T-helper 22 cell (primary cell): ENCODE measurements at places on chromosomes 4 and X.

GRCh38 chrX:125681507-125681906 is 361.8 kb downstream of the TEX13C start:
- DNase-seq = no peak

DNA sequence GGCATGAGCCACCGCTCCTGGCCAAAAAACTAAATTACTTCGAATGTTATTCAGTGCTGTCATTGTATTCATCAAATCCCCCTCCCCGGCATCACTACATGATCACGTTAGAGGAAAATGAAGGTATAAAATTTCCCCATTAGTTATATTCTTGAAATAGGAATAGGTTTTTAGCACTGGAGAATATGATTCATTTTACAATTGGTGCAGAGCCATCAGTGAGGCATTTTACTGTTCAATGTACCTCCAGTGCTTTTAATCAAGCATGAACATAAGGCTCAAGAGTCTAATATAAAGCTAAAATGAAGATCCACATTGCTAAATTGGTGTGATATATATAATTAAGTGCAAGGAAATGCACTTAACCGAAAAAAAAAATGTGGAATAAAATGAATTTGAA is 18.3 kb downstream of the KLF3 start:
- no peak for DNase-seq

DNA sequence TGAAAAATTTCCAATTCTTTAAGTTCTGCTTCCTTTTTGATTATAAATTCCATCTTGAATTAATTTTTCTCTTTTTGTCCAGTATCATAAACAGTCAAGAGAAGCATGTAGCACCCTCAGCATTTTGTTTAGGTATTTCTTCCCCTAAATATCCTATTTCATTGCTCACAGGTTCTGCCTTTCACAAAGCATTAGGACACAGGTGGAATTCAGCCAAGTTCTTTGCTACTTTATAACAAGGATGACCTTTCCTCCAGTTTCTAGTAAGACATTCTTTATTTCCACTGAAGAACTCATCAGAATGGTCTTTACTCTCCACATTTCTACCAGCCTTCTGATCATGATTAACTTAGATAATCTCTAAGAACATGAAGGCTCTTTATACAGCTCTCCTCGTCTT is 7.4 kb downstream of the SLC9B1 start:
- no peak for DNase-seq

DNA sequence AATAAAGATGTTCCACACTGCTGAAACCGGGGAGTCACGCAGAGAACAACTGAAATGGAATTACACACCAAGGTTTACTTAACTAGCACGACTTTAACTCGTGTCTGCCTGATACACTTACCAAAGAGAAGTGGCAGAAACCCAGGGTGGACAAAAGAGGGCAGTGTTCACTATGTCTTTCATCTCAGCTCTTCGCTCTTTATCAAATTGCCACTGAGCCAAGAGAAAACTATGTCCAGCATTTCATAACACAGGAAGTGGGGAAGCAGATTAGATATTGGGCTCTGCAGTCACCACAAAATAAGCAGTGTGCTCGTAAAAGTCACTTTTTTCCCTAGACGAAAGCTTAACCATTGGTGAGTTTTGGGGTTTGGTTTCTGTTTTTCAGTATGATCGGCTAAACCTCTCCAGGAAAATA is 155.7 kb downstream of the CHIC2 start:
- no peak for DNase-seq

GRCh38 chr4:60805500-60806313 is 394.4 kb upstream of the ADGRL3 start:
- no peak for DNase-seq

GRCh38 chr4:52372747-52373146 is 286.4 kb downstream of the USP46 start:
- DNase-seq = no peak

DNA sequence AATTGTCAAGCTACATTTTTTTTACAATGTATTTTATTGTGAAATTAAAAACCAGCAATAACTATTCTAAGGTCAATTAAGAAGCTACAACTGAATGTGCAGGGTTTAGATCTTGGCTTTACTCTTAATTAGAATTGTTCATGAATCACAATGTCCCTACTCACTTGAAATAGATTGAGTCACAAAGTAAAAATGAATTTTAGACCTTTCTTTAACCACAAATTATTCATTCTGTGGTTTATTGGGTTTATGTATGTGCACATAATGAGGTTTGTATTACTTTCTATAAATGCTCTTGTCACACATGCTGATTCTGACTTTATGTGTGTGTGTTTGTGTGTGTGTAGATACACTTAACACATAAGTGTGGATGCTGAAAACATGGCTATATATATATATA is 647.0 kb upstream of the AADAT start:
- DNase-seq = no peak

DNA sequence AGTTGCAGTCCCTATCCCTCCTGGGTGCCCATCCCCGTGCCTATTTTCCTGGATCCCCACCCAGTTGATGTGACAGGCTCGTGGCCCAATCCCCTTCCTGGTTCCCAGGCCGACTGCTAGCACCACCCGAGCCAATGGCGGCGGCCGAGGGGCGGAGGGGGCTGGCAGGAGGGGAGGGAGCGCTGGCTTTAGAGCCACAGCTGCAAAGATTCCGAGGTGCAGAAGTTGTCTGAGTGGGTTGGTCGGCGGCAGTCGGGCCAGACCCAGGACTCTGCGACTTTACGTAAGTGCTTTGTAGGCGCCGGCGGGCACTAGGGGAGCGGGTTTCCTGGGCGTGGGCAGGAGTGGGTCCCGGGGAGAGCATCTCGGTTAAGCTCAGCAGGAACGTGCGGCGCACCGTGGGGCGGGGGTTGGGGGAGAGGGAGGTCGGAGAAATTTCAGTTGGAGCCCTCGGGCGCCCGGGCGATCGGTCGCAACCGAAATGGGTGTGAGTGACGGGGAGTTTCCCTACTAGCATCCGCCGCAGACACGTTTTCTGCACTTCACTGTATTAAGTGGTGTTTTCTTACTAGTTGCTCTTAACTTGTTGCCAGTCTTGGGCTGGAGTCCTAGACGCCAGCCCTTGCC is at the start of gene PLS3:
Gene PLS3 (plus strand): TSS at position 197 of the 627 bp plus-strand sequence. CDS start 49,077 bp downstream, outside the sequence.
- DNase-seq = no peak
